NCI-H1092 treated with DMSO at 0.1 percent for 48 hours (cell line): ENCODE measurements at places on chromosomes 16 and 17.

- peak; percentile 72 for DNase-seq
Observed at GRCh38 chr17:50550661-50551432, 3.9 kb downstream of the SPATA20 start.

- no peak for DNase-seq
Observed at GRCh38 chr17:50872710-50873424, 6.7 kb upstream of the TOB1 start.

GRCh38 chr16:85246473-85246872, 134.2 kb upstream of the CIBAR2 start:
- peak; percentile 73 for DNase-seq

DNA sequence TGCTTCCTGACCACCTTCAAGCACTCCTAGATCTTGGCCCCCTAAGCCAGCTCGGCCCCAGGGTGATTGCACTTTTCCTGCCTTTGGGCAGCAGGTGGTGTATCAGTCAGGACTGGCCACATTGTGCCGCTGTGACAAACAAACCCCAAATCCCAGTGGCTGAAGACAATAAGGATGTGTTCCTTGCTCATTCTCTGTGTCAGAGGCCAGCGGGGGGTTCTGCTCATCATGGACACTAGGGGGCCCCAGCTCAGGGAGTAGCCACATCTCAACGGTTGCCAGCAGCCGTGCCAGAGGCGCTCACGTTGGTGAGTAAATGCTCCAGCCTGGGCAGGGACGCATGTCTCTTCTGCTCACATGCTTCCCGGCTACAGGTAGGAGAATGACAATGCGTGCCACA, 60.4 kb downstream of the ZDHHC7 start:
- no peak for DNase-seq

DNA sequence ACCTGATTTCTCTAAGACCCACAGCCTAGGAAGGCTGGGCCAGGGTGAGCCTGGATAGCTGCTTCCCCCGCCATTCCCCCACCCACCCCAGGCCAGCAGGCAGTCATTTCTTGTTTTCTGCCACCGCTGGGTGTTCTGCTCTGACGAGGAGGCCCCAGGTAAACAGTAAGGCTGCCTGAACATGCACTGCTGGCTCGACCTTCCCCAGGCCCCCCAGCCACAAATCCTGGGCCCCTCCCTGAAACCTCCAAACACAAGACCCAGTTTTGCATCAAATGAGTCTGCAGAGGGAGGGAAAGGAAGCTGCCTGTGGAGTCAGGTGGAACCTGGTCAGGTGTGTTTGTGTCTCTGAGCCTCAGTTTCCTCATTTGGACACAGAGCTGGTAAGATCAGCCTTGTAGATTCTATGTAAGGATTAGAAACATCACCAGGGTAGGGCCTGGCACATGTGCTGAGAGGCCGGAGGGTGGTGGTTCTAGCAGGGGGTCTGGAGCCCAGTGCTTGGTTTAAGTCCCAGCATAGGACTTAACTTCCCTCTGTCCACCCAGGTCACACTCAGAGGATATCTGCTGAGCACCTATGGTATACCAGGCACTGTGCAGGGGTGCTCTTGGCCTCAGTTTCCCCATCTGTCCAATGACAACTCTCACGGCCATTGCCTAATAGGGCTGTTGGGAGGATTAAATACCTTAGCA, 18.9 kb upstream of the PRM1 start:
- DNase-seq: no peak

DNA sequence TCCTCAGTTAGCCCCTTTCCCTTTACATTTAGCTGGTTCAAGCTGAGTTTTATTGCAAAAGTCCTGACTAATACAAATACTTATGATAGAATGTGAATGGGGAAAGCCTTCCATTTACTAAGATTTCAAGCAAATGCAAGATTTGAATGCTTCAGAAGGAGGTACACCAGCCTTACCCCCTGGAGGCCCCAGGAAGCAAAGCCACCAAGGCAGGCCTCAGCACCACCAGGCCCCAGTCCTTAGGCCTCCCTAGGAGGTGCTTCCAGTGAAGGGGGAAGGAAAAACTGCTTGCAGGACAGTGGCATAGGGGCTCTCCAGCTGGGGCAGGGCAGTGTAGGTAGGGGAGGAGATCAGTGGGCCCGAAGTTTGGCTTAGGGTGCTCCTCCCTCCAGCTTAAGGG, 7.3 kb upstream of the PRPSAP2 start:
- no peak for DNase-seq

GRCh38 chr17:2797637-2798036, 1.4 kb downstream of the RAP1GAP2 start:
- peak; percentile 21 for DNase-seq

DNA sequence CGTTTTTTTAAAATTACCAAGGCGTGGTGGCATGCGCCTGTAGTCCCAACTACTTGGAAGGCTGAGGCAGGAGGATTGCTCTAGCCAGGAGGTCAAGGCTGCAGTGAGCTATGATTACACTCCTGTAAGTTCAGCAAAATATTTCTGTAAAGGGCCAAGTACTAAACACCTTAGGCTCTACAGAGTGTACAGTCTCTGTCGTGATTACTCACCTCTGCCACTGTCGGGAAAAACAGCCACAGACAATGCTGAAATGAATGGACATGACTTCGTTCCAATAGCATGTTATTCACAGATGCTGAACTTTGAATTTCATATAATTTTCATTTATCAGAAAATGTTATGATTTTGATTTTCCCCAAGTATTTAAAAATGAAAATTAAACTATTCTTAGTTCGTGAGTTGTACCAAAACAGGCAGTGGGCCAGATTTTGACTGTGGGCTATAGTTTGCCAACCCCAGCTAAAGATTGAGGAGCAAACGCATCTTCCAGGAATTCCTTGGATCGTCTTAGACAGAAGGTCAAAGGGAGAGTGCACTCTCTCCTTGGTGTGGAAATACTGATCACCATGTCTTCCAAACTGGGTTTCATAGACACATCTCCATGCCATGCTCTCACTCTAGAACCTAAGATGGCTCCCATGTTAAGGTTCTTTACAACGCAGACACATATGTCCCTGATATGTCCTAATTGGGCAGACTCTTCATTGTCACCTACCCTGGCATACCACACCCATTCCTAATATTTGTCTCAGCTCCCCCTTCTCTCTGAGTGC, 89.5 kb downstream of the MARF1 start:
- no peak for DNase-seq
